MV-4-11 (cell line): ENCODE measurements at places on chromosomes 11 and 22.

DNA sequence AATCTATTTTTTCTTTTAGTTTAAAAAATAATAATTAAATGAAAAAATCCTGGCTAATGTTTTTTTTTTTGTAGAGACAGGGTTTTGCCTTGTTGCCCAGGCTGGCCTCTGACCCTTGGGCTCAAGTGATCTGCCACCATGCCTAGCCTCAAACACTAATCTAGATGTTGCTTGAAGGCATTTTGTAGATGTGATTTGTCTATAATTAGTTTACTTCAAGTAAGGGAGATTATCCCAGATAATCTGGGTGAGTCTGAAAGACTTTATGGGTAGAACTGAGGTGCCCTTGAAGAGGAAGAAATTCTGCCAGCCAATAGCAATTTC is 38.6 kb upstream of the RBFOX2 start:
- DNase-seq: no peak

- DNase-seq: no peak
Measured at GRCh38 chr22:49208768-49209252, 618.9 kb downstream of the BRD1 start.

GRCh38 chr11:11247576-11247975 is 105.5 kb downstream of the CSNK2A3 start:
- no peak for DNase-seq

GRCh38 chr11:27571154-27571810 is 64.7 kb upstream of the LIN7C start:
- no peak for DNase-seq

GRCh38 chr11:73653996-73654395 is 7.6 kb downstream of the PLEKHB1 start:
- DNase-seq: no peak

GRCh38 chr11:76206327-76207081 is at the start of gene WNT11:
WNT11 (minus strand) TSS chr11:76206502; CDS start chr11:76206407, 95 bp downstream.
- no peak for DNase-seq

- DNase-seq: peak; percentile 30
Measured at GRCh38 chr11:78715639-78716311, 141.1 kb upstream of the NARS2 start.

DNA sequence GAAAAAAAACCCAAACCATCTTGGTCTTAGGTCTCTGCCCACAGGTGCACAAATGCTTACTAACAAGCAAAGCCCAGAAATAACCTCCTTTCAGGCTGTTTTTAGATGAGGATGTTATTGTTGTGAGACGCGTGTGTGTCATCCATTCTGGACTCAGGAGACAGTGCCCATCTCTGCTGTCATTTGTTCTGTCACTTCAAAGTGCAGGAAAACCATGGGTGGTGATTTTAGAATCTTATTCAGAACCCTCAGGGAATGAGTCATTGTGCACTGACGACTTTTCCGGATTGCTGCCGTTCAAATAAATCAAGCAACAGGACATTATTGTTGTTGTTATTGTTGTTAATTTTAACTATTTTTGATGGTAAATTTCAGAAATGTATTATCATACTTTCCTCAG is 110.3 kb downstream of the LRRC32 start:
- no peak for DNase-seq

GRCh38 chr11:10376061-10376460 is 71.2 kb downstream of the ADM start:
- DNase-seq: no peak

DNA sequence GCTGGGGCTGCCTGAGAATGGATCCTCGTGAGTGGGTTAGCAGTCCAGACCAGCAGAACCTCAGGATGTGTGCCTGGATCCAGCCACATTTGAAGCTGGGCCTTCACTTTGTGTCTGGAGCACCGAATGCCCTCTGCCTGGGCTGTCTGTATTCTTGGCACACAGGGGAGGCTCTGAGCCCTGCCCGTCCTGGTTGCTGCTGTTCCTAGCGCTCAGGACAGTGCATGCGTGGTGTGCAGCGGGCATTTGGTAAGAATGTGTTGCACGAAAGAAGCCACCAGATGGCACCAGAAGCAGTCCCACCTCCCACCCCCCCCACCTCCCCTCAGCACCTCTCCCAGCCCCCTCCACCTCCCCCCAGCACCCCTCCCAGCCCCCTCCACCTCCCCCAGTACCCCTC is 4.1 kb upstream of the MAPK11 start:
- peak; percentile 72 for DNase-seq

- no peak for DNase-seq
Measured at GRCh38 chr11:34647131-34647530, 26.2 kb downstream of the EHF start.

DNA sequence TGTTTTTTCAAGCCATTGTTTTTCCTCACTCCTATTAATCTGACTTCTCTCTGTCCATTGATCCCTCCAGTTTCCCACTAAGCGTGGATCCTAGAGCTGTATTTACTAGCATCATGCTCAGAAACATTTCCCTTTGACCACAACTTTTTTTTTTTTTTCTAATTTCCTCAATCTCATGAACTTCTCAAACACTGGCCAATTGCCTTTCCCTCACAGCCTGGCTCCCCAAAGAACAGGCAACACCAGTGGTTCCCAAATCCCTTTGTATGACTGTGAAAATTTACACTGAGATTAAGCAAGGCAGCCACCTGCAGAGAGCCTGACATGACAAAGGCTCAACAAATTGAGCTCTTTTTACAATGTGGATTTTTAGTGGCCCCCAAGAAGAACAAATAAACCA is 1.4 kb upstream of the TPP1 start:
- peak; percentile 66 for DNase-seq

- peak; percentile 80 for DNase-seq
Measured at GRCh38 chr11:103077554-103077953, 14.4 kb downstream of the DCUN1D5 start.

DNA sequence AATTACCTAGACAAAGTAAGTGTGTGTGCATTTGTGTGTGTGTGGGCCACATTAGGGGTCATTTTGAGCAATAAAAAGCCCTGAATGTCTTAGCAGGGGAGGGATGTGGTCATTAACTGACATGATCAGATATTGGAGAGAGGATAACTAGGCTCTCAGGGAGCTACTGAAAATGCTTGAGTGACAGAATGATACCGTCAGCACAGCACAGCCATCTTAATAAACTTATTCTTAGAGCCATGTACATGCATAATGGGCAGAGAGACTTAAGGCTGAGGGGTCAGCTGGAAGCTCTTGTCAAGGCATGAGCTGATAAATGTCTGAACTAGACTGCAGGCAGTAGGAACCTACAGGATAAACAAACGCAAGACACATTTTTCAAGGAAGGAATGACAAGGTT is 239.1 kb upstream of the NCAM1 start:
- DNase-seq: no peak

DNA sequence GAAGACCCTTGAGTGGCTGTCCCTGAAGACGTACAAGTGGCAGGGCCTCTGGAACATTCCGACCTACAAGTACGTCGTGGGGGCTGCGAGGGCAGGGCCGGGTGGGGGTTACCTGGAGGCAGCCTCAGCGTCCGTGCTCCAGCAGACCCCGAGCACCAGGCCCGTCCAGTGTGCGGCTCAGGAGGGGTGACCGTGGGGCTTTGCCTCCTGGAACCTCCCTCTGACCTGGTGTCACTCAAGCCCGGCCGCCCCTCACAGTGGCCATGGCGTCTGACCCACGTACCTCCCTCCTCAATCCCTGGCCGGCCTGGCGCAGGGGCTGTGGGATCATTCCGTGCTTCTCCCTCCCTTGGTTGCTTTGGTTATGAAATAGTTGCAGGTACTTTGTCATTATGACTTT is 18.5 kb downstream of the RNH1 start:
- DNase-seq: no peak

DNA sequence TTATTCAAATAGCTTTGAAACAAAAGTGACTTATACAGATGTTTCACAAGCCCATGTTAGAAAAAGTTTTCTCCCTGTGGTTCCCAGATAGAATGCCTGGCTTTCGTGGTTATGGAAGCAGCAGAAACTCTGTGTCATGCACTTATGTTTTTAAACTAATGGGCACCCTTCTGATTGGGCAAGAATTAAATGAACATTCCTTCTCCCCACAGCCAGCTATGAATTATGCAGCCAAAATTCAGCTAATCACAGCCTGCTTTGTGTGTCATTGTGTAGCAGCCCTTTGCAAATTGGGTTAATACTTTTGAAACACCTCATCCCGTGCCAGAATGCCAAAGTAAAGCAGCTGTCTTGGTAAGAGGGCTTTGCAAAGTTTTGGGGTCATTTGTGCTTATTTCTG is 46.9 kb downstream of the PANX1 start:
- peak; percentile 49 for DNase-seq

DNA sequence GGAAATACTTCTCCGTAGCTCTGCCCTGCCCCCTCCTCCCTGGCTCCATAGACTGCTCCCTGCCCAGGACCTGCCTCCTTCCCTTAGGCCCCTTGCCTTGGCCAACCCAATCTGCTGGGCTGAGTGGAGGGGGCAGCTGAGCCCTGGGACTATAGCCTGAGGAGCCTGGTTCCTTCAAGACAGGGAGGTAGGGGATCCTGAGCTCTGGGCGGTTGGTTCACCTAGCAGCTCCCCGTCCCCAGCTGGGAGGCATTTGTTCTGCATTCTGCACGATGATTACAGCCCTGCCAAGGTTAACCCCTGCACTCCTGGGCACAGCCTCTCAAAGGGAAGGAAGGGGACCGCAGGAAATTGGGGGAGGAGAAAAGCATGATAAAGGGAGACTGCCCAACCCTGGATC is 3.6 kb upstream of the CDC42EP1 start:
- DNase-seq: no peak
